Left colon (tissue), 2 donors: ENCODE measurements at places on chromosomes 11 and 22.
A peak's percentile ranks its signal among the peaks of the same experiment; 100 is the strongest.

DNA sequence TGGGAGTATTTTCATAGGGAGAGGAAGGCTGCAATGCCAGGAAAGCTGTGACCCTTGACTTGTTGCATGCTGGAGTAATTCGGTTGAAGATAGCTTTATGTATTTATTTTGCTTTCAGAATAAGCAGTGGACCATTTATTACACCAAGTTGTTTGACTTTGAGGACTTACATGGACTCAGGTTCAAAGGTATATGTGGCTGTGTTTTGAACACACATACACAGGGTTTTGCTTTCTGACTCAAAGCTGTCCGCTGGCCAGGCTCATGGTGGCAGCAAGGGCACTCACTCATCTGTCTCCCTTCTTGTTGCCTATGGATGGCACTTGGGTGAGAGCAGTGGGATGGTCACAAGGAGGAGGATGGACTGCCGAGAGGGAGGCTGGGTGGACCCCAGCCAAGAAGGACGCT lies 6.5 kb downstream of the TIMP3 start:
- no peak for DNase-seq

DNA sequence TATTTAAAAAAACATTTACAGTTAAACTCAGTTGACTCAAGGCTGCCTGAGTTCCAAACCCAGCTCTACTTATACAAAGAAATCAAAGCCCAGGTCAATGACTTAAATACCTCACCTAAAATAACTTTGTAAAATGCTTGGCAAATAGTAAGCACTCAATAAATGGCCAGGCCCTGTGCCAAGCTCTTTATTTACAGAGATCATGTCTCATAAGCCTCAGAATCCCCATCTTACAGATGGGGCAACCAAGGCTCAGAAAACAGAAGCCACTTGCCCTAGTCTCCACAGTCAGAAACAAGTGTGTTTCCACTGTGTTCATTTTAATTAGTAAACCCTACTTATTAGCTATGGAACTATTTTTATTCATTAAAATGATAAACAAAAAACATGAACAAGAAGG lies 30.5 kb upstream of the TTC28 start:
- no peak for DNase-seq

DNA sequence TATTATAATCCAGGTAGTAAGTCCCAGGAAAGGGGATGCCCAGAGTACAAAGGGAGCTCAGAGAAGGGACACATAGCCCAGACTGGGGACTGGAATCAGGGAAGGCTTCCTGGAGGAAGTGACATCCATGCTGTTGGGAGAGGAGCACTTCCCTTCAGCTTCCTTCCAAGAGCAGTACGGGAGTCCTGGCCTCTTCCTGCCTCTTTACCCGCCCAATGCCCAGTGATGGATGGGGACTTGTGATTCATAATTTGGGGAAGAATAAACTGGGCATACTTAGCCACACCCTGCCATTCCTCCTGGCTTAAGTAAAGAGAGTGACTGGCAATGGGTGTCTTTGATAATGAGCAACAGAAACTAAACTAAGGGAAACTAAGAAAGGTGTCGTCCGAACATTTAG lies 11.5 kb downstream of the C11orf91 start:
- DNase-seq = no peak

GRCh38 chr11:36748836-36749235 lies 150.8 kb upstream of the RAG2 start:
- no peak for DNase-seq

DNA sequence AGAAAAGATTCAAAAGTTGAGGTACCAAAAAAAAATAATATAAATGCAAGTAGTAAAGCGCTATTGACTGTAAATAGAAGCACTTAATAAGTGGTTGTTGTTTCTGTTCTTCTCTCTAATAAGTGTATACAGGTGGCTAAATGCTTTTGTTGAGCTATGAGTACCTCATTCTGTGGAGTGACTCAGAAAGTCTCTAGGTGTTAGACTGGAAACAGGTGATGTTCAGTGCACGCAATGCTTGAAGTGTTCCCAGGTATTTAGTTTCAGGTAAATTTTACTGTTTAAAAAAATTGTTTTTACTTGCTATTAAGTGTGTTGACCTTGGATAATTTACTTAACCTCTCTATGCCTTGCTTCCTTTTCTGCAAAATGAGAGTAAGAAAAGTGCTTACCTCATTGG lies 24.2 kb downstream of the POU2AF3 start:
- no peak for DNase-seq

DNA sequence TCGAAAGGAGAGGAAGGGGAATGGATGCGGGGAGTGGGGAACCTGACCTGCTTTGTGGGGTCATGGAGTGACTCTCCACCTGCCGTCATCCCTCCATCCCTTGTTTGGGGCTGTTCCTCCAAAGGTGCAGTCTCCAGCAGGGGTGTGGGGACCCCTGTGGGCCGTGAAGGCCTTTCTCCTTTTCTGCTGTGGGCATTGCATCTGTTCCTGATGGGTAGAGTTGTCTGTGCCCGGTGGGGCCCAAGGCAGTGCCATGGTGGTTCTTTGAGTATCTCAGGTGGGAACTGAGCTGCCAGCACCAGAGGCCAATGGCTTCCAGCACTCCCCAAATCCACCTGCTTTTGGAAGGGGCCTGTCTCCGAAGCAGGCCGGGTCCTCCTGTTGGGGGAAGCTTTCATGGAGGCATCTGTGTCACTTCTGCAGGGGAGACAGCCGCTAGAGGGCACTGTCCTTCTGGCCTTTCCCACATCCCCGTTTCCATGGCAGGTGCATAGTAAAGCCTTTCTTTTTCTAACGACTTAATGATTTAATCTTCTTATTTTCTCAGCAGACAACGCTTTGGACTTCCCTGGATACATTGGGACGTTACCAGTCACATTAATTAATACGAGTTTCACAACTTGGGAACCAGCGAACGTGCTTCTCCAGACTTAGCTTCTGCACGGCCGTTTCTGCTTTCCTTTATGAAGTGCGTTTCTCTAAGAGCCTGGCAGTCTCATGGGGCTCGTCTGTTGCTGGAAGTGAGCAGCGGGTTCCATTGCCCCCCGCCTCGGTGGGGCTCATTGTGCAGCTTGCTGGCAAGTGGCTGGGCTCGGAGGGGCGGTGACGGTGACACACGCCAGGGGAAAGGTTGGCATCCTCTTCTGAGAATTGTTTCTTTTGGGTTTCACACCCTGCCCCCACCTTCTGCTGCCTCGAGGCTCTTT lies 57.1 kb downstream of the PARVB start:
- peak; percentile 58 for DNase-seq

DNA sequence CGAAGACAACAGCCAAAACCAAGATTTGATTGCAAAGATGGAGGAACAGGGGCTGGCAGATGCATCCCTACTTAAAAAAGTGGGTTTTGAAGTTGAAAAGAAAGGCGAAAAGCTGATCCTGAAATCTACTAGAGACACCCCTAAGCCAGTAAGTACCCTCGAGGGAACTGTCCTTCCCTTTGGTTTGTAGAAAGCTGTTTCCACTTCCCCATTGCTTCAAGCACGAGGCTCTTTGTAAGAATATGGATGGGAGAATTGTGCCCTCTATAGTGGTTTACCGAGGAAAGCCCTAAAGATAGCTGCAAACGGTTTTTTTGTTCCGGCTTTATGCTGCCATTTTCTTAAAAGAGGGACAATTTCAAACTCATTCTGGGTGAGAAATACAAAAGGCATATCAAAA lies 133.9 kb downstream of the WNT7B start:
- DNase-seq = no peak

- DNase-seq = no peak
These were observed 159.5 kb upstream of the POU2AF2 start for GRCh38 chr11:111086058-111086457.

- no peak for DNase-seq
These were observed 14.0 kb downstream of the CRKL start for GRCh38 chr22:20931126-20931654.
